Activated naive CD4-positive, alpha-beta T cell (primary cell): ENCODE measurements at places on chromosomes 16 and 17.

DNA sequence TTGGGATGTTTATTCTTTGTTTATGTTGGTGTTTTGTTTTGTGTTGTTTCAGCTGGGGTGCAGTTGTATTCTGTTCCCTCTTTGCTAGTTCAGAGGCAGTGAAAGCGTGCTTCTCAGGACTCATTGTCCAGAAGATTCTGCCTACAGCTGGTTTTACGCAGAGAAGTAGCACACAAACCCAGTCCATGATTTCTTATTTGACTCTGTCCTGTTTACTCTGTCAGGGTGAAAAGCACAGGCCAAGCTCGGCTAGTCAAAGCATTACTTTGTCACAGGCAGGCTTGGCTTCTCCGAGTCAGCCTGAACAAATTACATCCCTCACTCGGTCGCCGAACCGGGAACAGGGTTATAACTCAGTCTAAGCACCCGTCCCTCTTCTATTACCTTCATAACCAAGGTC lies 435.0 kb downstream of the MAF start:
- DNase-seq = no peak

DNA sequence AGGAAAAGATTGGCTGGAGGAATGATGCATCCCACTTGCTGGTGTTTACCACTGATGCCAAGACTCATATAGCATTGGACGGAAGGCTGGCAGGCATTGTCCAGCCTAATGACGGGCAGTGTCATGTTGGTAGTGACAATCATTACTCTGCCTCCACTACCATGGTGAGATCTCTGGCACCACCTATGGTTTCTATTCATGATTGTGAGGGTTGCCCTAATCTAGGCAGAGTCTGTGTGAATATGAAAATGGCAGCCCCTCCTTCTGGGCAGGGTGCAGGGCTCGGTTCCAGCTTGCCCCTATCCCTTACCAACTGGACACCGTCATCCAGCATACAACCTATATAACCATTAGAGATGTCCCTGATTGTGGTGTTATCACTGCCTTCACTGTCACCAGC lies 33.4 kb downstream of the ITGB3 start:
- DNase-seq = no peak

- DNase-seq = no peak
These were observed 287.1 kb downstream of the SOX9 start for GRCh38 chr17:72407931-72408330.

GRCh38 chr17:15928286-15928785 lies 16.6 kb upstream of the ADORA2B start:
- DNase-seq = no peak

GRCh38 chr16:66927918-66928649 lies 2.7 kb upstream of the RRAD start:
- no peak for DNase-seq

DNA sequence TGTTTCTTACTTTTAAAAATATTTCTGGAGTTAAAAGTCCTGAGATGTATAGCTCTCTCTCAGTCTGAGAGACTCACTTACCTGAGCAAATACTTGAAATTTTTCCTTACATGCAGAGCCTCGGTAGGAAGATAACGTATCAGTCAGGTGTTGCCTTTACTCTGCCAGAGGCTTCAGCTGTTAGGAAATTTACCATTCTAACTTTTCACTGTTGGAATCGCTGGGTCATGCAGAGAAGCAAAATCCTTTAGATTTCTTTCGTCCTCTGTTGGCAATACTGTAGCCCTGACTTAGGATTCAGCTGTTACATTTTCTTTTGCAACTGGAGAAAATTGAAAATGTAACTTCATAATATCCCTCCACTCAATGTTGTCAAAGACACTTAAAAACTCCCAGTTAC lies 20.0 kb upstream of the KCNJ16 start:
- no peak for DNase-seq

DNA sequence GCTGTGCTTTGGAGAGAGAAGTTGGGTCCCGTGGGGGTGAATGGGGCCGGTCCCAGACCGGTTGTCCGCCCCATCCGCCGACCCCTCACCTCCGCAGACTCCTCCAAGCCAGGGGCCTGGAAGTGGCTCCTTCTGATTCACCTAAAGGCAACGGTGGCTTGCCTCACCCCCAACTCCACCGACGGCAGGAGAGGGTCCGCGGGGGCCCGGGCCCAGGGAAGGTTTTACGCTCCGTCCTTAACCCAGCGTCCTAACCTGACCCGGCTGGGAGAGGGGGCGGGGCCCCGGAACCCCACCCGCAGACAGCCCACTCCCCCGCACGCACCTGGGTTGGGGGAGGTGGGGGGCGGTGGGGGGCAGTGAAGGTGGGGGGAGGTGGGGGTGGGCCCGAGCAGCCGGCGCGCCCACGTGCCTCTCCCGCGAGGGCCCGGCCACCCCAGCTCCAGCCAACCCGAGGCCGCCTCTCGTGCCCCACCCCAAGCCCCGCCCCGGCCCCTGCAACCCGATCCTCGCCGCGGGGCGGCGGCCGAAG lies 12.7 kb upstream of the CD300A start:
- DNase-seq = peak; percentile 17

- DNase-seq = no peak
These were observed 37.1 kb downstream of the KNOP1 start for GRCh38 chr16:19680881-19681340.

DNA sequence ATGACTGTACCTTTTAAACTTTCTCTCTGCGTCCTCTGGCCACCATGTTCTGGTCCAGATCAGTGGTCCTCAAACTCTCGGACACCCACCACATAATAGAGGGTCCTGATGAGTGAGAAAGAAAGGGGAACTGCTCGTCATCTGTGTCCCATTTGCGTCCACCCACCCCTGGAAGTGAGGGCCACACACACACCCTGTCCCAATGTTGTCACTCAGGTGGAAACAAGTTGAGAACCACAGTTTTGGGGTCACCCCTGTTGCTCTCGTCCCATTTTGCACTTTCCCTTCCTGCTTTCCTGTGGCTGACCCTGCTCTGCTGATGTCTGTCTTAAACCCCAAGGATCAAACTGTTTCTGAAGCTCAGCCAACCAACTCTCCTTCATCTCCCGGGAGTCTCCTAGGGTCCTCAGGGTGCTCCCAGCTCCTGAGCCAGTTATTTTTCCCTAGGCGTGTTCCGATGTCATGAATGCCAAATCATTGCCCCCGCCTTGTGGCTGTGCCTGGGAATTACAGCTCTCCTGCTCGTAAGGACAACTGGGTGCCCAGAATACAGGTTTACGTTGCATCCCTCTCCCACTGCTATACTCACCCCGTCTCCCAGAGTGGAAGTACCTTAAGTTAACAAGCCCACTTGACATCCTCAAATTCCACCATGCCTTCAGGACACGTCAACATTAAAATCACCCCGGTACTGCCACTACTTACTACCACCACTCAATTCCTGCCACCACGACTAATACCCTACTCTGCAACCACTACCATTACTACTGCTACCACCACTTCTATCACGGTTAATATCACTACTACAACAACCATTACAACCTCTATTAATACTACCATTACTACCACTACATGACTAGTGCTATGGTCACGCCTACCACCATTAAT lies 26.0 kb upstream of the HNF1B start:
- no peak for DNase-seq
